ENCODE measurements at places on chromosomes 2 and 18.

DNA sequence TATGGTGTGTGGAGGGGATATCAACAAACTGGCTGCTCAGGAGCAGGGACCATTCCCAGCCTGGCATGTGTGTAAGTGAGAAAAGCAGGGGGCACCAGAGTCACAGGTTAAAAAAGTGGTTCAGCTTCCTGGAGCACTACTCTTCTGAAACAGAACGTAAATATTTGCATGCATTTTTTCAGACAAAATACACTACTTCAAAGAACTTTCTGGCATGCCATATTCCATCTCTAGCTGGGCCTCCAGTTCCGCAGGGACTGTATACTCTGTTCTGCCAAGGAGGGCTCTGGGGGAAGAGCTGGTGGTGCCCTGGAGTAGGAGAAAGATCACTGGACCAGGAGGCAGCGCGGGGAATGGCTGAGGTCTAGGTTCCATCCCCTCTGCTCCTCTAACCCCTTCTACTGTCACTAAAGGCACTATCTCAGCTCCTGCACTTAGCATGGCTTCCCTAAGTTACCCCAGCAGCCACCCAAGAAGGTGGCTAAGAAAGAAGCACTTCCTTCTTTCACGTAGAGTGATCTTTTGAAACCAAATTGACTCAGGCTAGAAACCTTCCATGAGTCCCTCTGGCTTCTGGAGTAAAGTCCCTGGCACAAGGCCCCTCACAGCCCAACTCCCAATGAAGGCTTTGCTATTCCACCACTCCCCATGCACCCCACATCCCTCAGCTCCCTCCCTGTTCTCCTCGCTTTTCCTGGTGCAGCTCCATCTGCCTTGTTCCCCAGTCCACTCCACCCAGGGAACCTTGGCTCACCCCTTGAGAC, 57.6 kb upstream of the CABLES1 start:
- DNase-seq, result no peak

- DNase-seq, result no peak
Observed at GRCh38 chr18:36887114-36887513, 58.2 kb downstream of the KIAA1328 start.

DNA sequence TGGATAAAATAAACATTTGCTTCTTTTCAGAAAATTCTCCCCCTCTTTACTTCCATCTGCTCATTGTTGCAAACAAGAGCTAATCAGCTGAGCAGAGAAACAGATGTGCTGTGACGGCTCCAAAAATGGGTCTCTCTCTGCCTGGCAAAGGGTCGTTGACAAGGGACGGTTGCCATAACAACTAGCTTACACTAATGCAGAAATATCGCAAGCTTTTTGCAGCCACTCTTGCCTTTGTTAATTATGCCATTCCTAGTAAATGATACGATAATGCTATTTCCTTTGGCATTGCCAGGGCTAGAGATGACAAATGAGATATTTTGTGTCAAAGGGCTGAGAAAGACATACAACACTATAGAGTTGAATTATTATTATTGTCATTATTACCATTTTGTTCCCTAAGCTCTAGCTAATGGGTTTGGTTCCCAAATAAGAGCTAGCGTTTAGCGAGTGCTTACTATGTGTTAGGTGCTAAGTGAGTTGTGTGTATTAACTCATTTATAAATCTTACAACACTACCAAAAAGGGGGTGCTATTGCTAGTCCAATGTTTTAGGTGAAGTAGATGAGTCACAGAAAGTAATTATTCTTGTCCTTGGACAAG, 46.8 kb downstream of the MYO3B start:
- no peak for DNase-seq

DNA sequence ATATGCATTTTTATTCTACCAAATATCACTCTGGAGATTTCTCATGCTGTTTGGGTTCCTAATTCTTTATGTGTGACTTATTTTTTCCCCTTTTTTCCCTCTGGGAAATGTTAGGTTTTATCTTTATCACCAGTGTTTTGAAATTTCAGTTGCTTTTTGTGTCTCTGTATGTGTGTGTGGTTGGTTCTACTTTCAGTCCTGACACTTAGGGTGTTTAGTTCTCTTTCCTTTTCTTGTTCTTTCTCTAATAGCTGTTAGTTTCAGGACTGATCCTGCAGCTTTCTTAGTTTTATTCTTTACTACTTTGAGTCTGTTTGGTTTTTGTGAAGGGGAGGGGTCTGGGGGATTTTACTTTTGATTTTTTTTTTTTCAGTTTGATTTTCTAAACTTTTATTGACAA, 23.1 kb downstream of the PPM1B start:
- DNase-seq, result no peak

GRCh38 chr2:46720592-46721185, 194.9 kb downstream of the MCFD2 start:
- no peak for DNase-seq

Data from AG04450 (cell line).